Peyer's patch (tissue), 4 donors: ENCODE measurements at places on chromosomes 5 and 9. TPM values are rescaled to one million over a fixed set of nuclear protein-coding genes. Genes with fewer than 3 reads are reported as not detected.

Gene BTNL8
- 141 TPM for total RNA-seq

Gene MRPS27
- 20.8 TPM for total RNA-seq

Gene ENTPD2
- total RNA-seq: 5.0 TPM

Gene ERBIN
- 218 TPM for total RNA-seq

Gene OR1Q1
- total RNA-seq: not detected

Gene LTC4S
- total RNA-seq: 1.9 TPM

Gene PCDHB6
- not detected for total RNA-seq

Gene DMRT3
- total RNA-seq: not detected

Gene SPATA31E1
- not detected for total RNA-seq

Gene PCDHB4
- not detected for total RNA-seq

Gene HRCT1
- total RNA-seq: 32.6 TPM

Gene IL5
- total RNA-seq: not detected

Gene PCDHGC3
- total RNA-seq: 19.1 TPM

Gene FAT2
- not detected for total RNA-seq

Gene SPATA31A3
- total RNA-seq: not detected

Gene KCNN2
- not detected for total RNA-seq

Gene PHAX
- 25.6 TPM for total RNA-seq

Gene MAP1B
- 38.0 TPM for total RNA-seq

Gene ASPN
- 4.7 TPM for total RNA-seq

Gene ENTREP1
- total RNA-seq: 0.70 TPM

Gene GPR151
- total RNA-seq: not detected

Gene TBC1D2
- 68.8 TPM for total RNA-seq

Gene IFNA21
- total RNA-seq: not detected

Gene ORM2
- not detected for total RNA-seq

Gene HSPB3
- total RNA-seq: not detected

Gene IL13
- total RNA-seq: not detected

Gene PRR16
- 2.9 TPM for total RNA-seq

Gene LIX1
- not detected for total RNA-seq

Gene LCN15
- total RNA-seq: not detected

Gene FGFR4
- 91.4 TPM for total RNA-seq

Gene DMRT2
- total RNA-seq: not detected

Gene SEMA5A
- 17.6 TPM for total RNA-seq

Gene FSD1L
- total RNA-seq: 24.3 TPM

Gene IL9
- not detected for total RNA-seq
